ENCODE measurements at places on chromosomes 2 and 18.

DNA sequence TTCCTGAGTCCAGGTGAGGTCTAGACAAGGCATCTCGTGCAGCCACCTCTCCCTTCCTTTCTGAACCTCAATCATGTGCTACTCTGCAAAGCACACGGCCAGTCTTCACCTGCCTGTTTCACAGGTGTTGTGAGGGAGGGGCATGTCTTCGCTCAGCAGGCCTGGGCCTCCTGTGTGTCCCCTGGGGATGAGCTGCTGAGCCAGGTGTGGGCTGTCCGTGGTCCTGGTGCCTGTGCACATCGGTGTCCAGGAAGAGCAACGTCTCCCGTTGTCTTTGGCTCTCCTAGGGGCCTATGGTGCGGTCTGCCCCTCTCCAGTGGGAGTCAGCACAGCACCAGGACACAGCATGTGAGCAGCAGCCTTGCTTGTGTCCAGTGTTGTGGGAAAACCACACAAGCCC, 16.7 kb downstream of the ARHGEF4 start:
- H3K4me3 ChIP-seq, result no peak overlapping the region
- no peaks in the 10 kb centered on the region for H3K4me1 ChIP-seq
- no peaks in the 10 kb centered on the region for H3K36me3 ChIP-seq
- no peak for DNase-seq
- H3K27ac ChIP-seq, result no peak overlapping the region

DNA sequence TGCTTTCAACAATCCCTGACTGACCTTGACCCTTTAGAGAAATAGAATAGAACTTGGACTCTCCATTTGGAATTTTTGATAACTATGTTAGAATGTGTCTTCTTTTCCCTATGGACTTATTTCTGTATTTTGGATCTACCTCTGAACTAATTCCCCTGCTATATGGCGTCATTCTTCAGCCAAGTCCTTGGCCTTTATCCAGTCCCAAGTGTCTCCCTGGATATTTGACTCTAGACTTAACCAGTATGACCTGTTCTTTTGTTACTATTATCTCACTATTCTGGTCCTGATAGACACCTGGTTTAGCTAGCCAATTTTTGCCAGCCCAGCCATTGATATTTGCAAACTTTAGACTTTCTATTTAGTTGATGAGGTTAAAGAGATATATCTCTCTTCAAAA, 186.8 kb downstream of the KCNS3 start:
- no peak for DNase-seq
- peaks cover 31% of the 10 kb centered on the region for H3K4me1 ChIP-seq
- H3K27me3 ChIP-seq, result no peaks in the 10 kb centered on the region
- no peak overlapping the region for H3K27ac ChIP-seq
- H3K4me3 ChIP-seq, result no peak overlapping the region
- no peaks in the 10 kb centered on the region for H3K36me3 ChIP-seq

- DNase-seq, result no peak
- H3K27ac ChIP-seq, result peak overlapping the region; percentile 99
- no peaks in the 10 kb centered on the region for H3K27me3 ChIP-seq
- no peaks in the 10 kb centered on the region for H3K36me3 ChIP-seq
- H3K4me1 ChIP-seq, result no peaks in the 10 kb centered on the region
These were observed 9.3 kb downstream of the MEIS1 start for GRCh38 chr2:66443979-66444861.

GRCh38 chr2:149160701-149161217, 122.3 kb downstream of the LYPD6B start:
- no peaks in the 10 kb centered on the region for H3K36me3 ChIP-seq
- H3K4me3 ChIP-seq, result no peak overlapping the region
- H3K4me1 ChIP-seq, result no peaks in the 10 kb centered on the region
- no peaks in the 10 kb centered on the region for H3K27me3 ChIP-seq
- no peak overlapping the region for H3K27ac ChIP-seq

DNA sequence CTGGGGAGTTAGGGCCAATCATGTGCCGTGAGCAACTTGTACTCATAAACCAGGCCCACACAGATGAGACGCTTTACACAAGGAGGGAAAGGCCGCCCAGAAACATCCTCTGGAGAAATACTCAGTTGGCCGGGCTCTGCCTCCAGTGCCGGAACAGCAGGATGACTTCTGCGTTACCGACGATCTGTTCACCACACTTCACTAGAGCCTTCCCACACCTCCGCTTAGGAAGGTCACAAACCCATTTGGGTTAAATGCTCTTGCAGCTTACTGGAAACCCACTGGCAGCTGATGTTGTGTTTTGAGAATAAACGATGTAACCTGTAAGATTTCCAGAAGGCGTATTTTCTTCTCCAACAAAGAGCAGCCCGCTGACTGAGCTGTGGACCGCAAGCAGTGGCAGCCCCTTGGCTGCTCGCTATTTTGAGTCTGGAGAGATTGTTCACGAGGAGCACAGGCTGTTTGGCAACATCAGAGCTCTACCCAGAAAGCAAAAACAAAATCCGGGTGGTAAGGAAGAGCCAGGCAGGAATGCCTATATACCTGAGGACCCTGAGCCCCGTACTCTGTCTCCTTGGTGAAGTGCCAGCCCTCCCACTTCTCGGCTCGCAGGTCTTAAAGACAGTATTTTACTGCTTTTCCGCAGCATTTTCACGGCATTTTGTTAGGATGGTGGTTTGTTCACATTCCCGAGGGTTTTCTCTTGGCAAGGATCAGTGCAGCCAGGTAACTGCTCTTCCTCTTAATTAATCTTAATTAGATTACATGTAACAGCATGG, 44.0 kb downstream of the COLEC12 start:
- peaks cover 33% of the 10 kb centered on the region for H3K4me1 ChIP-seq
- H3K4me3 ChIP-seq, result peak overlapping the region; percentile 62

DNA sequence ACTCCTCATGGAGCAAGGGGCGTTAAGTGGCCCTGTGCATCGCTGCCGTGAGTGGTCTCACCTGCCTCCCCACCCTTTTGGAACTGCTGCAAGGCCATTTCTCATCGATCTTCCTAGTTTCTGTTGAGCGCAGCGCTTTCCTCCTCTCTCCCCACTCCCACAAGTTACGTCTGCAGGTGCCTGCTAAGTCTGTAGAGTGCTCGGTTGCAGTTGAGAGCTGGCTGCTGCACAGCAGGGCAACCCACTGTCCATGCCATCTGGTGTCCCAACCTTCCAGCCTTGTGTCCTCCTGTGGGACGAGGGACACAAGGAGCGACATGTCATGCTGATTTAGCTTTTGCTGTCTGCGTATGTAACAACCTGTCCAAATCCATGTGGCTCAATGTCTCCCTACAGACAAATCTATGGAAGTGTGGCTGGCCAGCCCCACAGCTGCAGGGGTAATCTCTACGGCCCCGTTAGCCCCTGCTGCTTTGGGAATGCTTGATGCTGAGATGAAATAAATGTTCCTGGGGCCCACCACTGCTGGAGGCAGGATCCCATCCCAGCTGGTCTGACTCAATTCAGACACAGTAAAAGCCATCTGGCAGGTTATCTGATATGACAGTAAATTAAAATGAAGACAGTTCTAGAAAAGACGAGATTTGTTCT, 68.1 kb upstream of the TCF7L1 start:
- H3K27ac ChIP-seq, result no peak overlapping the region
- H3K27me3 ChIP-seq, result no peaks in the 10 kb centered on the region
- DNase-seq, result no peak
- H3K4me1 ChIP-seq, result no peaks in the 10 kb centered on the region
- no peak overlapping the region for H3K4me3 ChIP-seq

DNA sequence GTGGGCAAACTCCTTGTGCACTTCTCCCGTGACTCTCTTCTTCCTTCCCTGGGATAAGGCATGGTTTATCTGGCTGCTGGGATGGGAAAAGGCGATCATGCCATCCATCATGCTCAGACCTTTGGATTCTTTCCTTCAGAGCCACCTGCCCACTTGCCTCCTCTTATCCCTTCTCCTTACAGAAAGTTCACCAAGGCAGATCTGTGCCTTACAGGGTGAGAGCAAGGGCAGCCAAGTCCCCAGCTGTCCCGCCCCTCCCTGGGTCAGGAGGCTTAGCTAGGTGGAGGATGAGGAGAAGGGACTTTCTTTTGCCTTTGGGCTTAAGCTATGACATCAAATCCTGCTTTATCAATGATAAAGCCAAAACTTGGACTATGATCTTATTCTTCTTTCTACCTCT, 47.6 kb downstream of the KCNE4 start:
- H3K36me3 ChIP-seq, result no peaks in the 10 kb centered on the region
- no peak overlapping the region for H3K4me3 ChIP-seq
- H3K27ac ChIP-seq, result no peak overlapping the region
- no peak for DNase-seq
- H3K27me3 ChIP-seq, result no peaks in the 10 kb centered on the region

DNA sequence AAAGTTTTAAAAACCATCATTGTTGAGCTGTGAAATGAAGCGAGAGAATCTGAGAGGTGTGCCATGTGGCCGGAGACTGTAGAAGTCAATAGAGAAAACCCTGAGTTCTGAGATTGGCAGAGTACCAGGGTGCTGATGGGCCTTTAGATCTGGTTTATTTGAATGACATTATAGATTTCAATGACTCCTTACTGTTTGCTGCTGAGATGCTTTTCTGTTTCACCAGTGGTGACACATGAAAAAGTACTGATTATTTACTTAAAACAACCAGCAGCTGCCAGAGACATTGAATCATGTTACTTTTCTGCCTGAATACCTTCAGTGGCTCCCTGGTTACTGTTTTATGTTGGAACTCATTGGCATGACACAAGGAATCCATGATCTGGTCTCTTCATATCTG, 602.7 kb upstream of the ZNF804A start:
- H3K27me3 ChIP-seq, result no peaks in the 10 kb centered on the region
- no peak for DNase-seq
- H3K4me1 ChIP-seq, result no peaks in the 10 kb centered on the region
- H3K4me3 ChIP-seq, result no peak overlapping the region
- no peaks in the 10 kb centered on the region for H3K36me3 ChIP-seq
- H3K27ac ChIP-seq, result no peak overlapping the region

DNA sequence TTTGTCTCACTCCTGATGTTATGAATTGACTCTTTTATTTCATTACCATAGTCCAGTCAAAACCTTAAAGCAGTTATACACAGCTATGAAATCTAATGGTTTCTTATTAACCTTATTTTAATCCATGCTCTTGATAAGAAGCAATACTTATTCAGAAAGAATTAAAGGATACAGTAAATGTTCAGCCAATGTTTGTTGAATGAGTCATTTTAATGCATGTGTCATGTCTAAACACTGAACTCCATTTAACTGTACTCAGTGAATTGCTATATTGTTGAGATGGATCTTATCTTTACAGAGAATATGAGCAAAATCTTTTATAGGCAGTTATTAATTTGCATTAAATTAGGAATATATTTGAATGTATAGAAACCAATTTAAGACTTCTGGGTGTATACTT, 135.1 kb upstream of the TFPI start:
- H3K27ac ChIP-seq, result no peak overlapping the region
- H3K36me3 ChIP-seq, result no peaks in the 10 kb centered on the region
- no peak overlapping the region for H3K4me3 ChIP-seq
- H3K27me3 ChIP-seq, result no peaks in the 10 kb centered on the region
- no peak for DNase-seq

DNA sequence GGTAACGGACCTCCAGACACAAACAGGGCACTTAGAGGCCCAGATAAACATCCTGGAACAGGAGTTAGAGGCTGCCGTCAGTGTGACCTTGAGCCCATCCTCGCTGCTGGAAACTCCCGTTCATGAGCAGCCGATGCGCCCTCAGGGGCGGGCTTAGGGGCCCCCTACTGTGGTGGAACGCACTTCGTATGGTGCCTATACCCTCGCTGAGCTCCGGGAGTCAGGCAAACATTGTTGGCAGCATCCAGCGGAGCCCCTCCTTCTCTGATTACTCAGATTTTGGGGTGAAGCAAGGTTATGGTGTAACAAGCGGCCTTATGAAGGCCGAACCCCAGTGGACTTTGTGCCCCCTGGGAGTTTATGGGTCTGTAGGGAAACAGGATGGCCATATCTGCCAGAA, 205.3 kb upstream of the SYT4 start:
- DNase-seq, result no peak
- no peaks in the 10 kb centered on the region for H3K36me3 ChIP-seq
- H3K27ac ChIP-seq, result no peak overlapping the region
- no peak overlapping the region for H3K4me3 ChIP-seq

DNA sequence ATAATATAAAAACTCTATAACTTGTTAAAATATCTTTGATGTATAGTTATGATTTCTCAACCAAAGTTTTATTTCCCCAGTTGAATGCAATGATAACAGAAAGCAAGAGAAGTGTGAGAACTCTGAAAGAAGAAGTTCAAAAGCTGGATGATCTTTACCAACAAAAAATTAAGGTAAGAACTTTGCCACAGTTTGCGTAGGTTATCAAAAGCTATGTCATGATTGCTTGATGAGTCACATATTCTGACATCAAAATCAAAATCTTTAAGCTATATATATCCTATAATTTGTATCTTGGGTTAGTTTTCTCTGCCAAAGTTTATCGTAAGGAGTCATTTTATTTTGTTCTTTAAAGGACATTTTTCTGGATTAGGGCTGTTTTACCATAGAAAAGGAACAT, 35.0 kb downstream of the NDC80 start:
- no peak overlapping the region for H3K27ac ChIP-seq
- H3K4me1 ChIP-seq, result no peaks in the 10 kb centered on the region
- H3K4me3 ChIP-seq, result no peak overlapping the region
- DNase-seq, result no peak
- no peaks in the 10 kb centered on the region for H3K27me3 ChIP-seq
